Stimulated activated CD4-positive, alpha-beta T cell treated with anti-CD3 and anti-CD28 coated beads, Interleukin-15, amount 100 ng/mL, for 1 hour (primary cell): ENCODE measurements at places on chromosomes 7 and 10.

DNA sequence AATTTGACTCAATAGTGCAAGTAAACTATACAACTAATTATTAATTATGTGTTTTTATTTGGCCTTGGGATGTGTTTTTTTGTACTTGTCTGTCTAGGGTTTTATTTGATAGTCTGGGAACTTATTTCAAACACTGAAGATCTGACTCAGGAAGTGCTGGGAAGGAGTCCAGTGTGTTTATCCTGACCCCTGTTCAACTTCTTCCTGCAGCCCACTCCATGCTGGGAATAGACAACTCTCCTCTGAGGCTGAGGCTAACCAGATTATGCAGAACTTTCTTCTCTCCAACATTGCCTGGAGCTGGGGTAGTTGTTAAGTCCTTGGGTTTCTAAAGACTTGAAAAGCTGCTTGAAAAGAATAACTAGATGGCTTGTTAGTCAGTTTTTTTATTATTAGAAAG is 6.9 kb downstream of the CISD1 start:
- DNase-seq = no peak

DNA sequence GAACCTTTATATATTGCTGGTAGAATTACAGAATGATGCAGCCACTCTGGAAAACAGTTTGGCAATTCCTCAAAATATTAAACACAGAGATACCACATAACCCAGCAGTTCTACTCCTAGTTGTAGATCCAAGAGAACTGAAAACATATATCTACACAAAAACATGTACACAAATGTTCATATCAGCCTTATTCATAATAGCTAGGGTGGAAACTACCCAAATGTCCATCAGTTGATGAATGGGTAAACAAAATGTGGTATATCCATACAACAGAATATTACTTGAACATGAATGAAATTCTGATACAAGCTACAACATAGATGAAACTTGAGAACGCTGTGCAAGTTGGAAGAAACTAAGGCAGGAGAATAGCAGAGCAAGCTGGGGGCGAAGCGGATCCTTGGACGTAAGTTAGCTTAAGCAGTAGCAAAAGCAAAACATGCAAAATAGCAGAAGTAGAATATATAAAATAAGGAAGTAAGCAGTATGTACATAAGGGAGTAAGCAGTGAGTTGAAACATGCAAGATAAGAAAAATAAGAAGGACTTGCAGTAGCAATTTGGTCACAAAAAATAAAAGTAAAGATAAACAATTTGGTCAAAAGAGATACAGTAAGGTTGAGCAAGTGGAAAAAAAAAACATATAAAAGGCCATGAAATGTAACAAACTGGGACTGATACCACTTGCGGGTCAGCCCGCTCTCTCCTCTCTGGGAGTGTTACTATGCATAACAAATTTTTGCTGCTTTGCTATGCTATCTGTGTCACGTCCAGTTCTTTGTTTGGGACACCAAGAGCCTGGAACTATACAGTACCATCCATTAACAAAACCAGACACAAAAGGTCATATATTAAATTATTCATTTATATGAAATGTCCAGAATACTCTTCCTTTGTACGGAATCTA is 18.0 kb upstream of the HILPDA start:
- no peak for DNase-seq

GRCh38 chr10:34918060-34918775 is 103.1 kb upstream of the PARD3 start:
- no peak for DNase-seq

GRCh38 chr10:11936389-11937152 is 106.0 kb downstream of the UPF2 start:
- no peak for DNase-seq

DNA sequence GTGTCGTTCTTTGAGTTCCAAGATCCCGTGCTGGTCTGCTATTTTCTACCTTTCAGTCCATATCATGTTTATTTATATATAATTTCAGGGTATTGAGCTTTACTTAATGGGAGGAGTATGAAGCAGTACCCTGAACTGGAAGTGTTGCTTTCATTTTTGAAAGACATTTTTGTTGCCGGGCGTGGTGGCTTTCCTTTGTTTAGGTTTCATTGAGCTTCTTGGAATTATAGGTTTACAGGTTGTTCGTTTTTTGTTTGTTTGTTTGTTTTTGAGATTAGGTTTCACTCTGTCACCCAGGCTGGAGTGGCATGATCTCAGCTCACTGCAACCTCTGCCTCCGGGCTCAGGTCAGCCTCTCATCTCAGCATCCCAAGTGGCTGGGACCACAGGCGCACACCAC is 7.4 kb downstream of the ZNF487 start:
- no peak for DNase-seq

DNA sequence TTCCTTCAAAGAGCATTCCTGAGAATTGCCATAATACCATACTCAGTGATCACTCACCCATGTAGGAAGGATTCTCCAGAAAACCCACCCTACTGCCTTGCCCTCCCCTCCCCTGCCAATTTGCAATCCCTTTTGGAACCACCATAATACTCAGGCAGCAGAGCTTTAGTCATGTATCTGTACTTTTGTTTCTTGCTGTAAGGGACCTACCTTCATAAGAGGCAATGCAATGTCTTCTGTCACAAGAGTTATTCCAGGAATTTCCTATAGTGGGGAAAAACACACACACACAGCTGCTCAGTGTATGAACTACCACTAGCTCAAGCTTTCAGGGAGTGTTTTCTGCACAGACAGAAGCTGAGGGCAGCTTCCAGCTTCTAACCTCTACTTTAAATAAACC is 67.0 kb downstream of the GSAP start:
- no peak for DNase-seq

DNA sequence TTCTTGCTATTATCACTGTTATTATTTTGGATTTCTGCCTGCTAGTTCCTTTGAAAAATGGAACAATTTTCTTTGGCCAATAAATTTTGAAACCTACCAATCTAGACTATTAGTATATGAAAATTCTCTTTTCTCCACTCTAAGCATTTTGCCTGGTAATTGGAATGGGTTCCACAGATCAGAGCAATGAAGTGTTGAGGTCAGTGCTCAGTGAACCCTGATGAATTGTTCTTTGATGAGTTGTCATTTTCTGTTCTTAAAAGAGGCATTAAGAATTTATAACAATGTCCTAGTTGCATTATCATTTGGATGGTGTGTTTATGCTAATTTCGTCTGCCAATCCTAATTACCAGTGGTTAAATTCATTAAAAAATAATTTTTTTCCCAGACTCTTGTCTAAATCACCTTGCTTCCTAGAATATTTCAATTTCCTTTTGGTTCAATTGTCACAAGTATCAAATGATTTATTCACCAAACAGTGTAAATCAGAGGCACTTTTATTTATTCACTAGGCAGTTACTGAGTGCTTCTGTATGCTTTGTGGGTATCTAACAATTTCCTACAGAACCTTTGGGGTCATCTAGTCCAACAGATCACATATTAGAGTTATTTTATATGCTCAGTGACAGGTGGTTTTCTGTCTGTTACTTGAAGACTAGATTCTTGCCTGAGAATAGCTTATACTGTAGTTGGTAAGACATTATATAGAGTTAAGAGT is 239.0 kb downstream of the DNAJB9 start:
- no peak for DNase-seq

GRCh38 chr10:86974484-86974883 is 6.2 kb downstream of the ADIRF start:
- no peak for DNase-seq

- no peak for DNase-seq
Observed at GRCh38 chr10:69411476-69411875, 5.2 kb downstream of the TACR2 start.

- DNase-seq = no peak
Observed at GRCh38 chr7:66860767-66861166, 60.3 kb upstream of the TMEM248 start.

DNA sequence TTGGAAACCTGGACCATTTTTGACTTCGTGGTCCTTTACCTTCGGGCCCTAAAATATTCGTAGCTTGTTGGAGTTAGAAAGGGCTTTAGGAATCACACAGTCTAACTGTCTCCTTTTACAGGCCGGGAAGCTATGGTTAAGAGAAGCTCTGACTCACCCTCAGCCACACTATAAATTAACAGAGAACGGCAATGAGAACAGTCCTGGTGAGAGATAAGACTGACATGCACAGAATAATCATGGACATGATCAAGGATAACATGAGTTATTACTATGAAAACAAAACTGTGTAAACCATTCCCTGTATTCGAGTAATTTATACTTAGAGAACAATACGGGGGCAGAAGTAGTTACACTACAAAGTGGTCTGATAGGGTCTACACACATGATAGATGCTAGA is 162.5 kb upstream of the MALRD1 start:
- DNase-seq = no peak

DNA sequence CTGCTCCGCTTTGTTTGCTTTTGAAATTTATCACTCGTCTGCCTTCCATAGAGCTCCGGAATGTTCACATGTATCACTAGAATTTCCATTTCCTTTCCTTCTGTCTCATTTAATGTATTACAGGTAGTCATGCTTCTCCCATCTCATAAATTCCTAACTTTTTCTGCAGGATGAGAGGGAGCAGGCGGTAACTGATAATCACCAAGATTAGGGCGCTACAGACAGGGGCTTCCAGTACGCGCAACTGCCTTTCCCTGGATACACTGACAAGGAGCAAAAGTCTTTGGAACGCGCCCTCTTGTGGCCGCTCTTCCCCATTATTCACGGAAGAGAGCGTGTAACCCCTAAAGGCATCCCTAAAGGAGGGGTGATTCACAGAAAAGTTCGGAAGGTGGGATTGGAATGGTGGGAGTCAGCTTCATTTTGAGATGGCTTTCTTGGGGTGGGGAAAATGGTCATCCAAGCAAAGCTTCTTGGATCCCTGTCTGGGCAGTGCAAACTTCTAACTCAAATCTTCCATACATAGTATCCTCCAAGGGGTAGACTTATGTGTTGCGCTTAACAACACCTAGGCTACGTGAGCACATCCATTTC is 6.5 kb downstream of the INHBA start:
- no peak for DNase-seq

- no peak for DNase-seq
Observed at GRCh38 chr10:49837051-49837478, 74.9 kb upstream of the OGDHL start.

DNA sequence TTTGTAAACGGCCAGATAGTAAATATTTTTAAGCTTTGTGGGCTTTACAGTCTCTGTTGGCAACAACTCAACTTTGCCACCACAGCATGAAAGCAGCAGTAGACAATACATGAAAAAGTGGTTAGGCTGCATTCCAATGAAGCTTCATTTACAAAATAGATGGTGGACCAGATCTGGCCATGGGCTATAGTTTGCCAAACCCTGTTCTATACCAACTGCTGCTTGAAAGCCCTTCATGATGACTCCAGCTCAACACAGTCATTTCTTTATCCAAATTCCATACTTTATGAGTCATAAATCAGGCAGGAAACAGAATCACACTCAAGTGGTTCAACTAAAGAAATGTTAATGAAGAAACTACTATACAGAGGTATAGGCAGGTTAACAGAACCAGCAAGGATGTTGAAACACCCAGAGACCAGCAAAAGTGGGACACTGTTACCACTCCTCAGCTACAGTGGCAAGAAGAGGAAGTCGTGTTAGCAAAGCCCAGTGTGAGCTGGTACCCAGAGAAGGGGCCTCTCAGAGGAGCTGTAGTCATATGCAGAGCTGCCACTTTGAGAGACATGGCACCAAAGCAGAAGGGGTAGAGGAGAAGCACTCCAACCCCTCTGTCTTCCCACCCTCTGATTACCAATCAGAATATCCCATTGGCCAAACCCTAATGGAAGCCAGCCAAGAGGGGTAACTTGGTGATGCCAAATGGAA is 72.5 kb downstream of the PRLHR start:
- DNase-seq = no peak

- no peak for DNase-seq
Observed at GRCh38 chr7:24227603-24228359, 56.2 kb upstream of the NPY start.

DNA sequence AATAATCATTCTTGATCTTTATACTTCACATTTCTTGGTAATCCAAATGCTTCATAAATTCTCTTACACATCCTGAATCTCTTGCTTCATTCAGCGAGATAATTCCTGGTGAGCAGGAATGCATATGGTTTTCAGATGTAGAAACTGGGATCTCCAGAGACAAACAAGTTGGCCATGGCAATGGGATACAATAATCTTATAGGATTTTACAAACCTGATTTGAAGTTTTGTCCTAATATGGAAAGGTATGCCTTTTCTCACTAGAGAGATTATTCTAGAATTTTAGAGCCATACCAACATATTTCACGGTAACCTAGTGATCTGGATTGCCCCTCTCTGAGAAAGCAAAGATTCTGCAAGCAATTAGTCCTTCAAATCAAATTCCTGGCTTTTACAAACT is 13.1 kb upstream of the TRDMT1 start:
- no peak for DNase-seq
